Cortex of kidney (tissue), 1 donor: ENCODE measurements at places on chromosomes 6 and 20.

DNA sequence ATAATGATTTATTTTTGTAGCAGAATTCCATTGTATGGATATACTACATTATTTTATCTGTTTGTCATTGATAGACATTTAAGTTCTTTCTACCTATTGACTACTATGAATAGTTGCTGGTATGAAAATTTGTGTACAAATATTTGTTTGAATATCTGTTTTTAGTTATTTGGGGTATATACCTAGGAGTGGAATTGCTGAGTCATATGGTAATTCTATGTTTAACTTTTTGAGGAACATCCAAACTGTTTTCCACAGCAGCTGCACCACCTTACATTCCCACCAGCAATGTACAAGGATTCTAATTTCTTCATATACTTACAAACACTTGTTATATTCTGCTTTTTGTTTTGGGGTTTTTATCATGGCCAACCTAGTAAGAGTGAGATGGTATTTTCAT, 56.1 kb upstream of the SDHAF4 start:
- DNase-seq, result no peak

GRCh38 chr20:61756966-61757677, 308.6 kb downstream of the TAF4 start:
- no peak for DNase-seq

GRCh38 chr6:41502917-41503671, 43.1 kb upstream of the FOXP4 start:
- no peak for DNase-seq

GRCh38 chr6:123127807-123128206, 131.8 kb downstream of the CLVS2 start:
- DNase-seq, result no peak

GRCh38 chr20:21701171-21701876, 4.1 kb upstream of the PAX1 start:
- no peak for DNase-seq

- DNase-seq, result no peak
Observed at GRCh38 chr20:63009988-63010769, 3.4 kb upstream of the BHLHE23 start.

- no peak for DNase-seq
Observed at GRCh38 chr6:37725957-37726356, 28.3 kb upstream of the MDGA1 start.

GRCh38 chr6:20906945-20907344, 372.7 kb downstream of the CDKAL1 start:
- DNase-seq, result no peak

DNA sequence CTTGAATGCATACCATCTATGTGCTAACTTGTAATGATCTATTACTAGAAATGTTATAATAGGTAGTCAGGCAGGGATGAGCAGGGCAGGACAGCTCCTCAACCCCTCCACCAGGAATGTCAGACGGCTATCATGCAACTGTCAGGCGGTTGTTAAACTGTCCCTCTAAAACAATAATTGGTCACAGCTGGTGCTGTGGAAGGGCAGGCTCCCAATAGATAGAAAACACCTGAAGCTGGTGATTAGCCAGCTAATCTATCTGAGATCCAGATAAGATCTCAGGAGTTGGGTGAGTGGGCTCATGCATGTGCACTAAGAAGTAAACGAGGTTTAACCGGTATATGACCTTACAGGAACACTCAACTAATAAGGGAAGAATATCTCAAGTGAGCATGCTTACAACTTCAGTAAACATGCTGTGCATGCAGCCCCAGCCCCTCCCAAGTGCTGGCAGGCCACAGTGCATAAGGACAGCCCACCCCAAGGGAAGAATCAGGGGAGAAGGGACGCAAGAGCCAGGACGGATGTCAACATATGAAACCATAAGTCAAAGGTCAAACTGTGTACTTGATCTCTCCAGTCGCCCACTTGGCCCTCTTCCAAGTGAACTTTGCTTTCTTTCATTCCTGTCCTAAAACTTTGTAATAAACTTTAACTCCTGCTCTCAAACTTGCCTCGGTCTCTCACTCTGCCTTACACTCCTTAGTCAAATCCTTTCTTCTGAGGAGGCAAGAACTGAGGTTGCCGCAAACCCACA, 566.2 kb upstream of the NRSN1 start:
- no peak for DNase-seq

GRCh38 chr6:115000736-115001135, 657.9 kb upstream of the HS3ST5 start:
- DNase-seq, result no peak

DNA sequence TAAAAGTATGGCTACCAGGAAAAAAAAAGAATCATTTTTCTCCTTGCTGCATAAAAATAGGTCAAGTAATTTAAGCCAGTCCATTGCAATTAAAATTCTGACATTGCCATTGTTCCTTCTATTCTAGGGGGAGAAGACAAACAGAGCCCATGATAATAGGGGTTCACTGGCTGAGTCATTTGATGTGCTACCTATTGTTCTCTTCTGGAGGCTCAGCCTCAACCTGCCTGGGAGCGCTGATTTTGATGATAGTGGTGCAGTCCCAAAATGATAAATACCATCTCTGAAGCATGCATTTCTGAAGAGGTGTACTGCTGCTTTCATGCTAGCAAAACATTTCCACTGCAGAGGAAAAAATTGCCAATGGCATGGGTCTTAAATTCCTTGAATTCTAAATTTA, 5.8 kb downstream of the CITED2 start:
- no peak for DNase-seq
